ENCODE measurements at places on chromosomes 1 and 21. TPM values are rescaled to one million over a fixed set of nuclear protein-coding genes. Genes with fewer than 3 reads are reported as not detected.

DNA sequence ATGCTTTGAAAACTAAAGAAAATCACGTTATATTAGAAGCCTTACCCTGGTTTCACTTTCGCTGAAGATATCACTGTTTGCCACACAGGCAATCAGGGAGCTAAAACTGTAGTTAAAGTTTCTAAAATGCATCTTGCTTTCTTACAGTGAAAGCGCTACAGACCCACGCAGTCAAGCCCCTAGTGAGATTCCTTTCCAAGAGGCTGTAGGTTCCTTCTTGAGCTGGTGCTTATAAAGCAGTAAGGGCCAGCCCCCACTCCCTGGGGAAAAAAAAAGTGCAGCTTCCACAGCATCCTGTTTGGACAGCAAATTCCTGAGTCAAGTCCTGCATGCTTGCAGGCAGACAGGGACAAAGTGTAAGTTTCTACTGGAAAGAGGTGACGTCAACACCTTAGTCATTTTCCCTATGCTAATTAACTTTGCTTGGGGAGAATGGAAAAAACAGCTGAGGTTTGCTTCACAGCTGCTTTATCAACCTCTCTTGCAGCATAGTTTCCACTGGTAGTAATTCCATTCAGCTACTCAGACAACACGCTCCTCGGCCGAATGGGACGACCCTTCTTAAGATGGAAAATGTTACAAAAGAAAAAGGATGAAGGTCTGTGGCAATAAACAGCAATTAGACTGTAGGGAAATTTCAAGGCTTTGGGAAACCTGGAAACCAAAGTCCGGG is 14.7 kb upstream of the KCNE1 start:
- peak; percentile 95 for DNase-seq

DNA sequence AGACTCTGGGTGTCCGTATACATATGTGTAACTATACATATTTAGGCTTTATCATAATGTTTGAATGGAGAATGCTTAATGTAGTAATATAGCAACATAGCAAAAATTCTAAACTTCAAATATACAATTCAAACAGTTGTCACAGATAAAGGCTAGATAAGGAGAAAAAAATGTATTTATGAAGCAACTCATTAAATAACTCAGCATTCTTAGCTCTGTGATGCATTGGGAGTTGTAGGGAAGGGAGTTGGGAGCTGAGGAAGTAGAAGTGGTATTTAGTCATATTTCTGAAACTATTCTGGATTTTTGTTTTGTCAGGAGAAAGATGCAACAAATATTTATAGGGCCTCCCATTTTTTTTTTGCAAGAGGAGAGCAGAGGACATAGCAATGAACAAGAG is 197.8 kb downstream of the PBX1 start:
- DNase-seq: no peak

DNA sequence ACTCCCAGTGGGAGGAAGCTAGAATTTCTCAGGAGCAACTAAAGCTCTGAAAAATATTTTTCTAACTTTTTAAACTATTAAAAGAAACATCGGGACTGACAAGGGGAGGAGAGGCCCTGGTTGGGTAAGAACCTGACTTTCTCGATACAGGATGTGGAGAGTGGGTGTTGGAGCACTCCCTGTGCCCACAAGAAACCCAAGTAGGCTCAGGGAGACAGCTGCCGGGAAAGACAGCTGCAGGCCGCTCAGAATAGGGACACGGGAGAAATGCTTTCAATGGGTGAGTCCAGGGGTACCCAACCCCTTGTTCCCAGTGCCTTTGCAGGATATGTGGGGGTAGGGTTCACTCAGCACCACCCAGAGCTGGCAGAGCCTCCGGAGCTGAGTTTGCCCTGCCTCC is 43.6 kb downstream of the PLEKHA6 start:
- no peak for DNase-seq

The AVPR1B gene
- not detected for total RNA-seq

The CFAP141 gene
- total RNA-seq: not detected

All from osteoblast (primary cell).